ENCODE measurements at places on chromosomes 2 and 18. TPM values are rescaled to one million over a fixed set of nuclear protein-coding genes. Genes with fewer than 3 reads are reported as not detected.

Gene MSTN
- total RNA-seq, result not detected

Gene PDE11A
- not detected for total RNA-seq

Gene PXDN
- total RNA-seq, result 29.2 TPM

Gene IL18R1
- total RNA-seq, result 5.3 TPM

Gene FAP
- total RNA-seq, result 0.26 TPM

Gene BOK
- 19.5 TPM for total RNA-seq

Gene TMEM18
- total RNA-seq, result 19.5 TPM

Gene IL36A
- 6.3 TPM for total RNA-seq

Gene LAMA1
- total RNA-seq, result 1.8 TPM

Gene KLHL30
- 0.26 TPM for total RNA-seq

Gene SEPTIN10
- total RNA-seq, result 62.4 TPM

Gene SCG2
- 0.13 TPM for total RNA-seq

Gene MC4R
- total RNA-seq, result under 0.01 TPM

Gene ERFE
- total RNA-seq, result 4.2 TPM

Gene SULT1C4
- total RNA-seq, result not detected

Gene SNED1
- 0.38 TPM for total RNA-seq

Gene INO80B
- total RNA-seq, result 26.6 TPM

Gene LRP1B
- total RNA-seq, result under 0.01 TPM

Gene SYT4
- not detected for total RNA-seq

Gene ADAM23
- total RNA-seq, result 0.13 TPM

Gene FKBP1B
- total RNA-seq, result 16.5 TPM

Gene PRKRA
- total RNA-seq, result 42.6 TPM

Gene FZD7
- total RNA-seq, result 1.8 TPM

Gene PARD3B
- total RNA-seq, result 1.6 TPM

Gene RPS27A
- total RNA-seq, result 1,648 TPM

Gene SCN2A
- under 0.01 TPM for total RNA-seq

Gene PAX3
- total RNA-seq, result not detected

Gene OR6B2
- total RNA-seq, result not detected

Gene KIF5C
- not detected for total RNA-seq

Gene DCC
- total RNA-seq, result not detected

Gene SMIM21
- total RNA-seq, result not detected

Gene ABCG5
- total RNA-seq, result not detected

Gene CTDSP1
- 26.5 TPM for total RNA-seq

Gene PMAIP1
- total RNA-seq, result 12.1 TPM

Gene TBC1D8
- 25.3 TPM for total RNA-seq

Gene GKN2
- total RNA-seq, result not detected

Gene FNDC4
- 8.1 TPM for total RNA-seq

Gene DSC2
- 49.0 TPM for total RNA-seq

Gene DLX1
- not detected for total RNA-seq

Gene SERPINB5
- 513 TPM for total RNA-seq

Gene C2orf49
- total RNA-seq, result 25.6 TPM

Gene SP5
- not detected for total RNA-seq

Gene UGT1A3
- total RNA-seq, result not detected

Gene ANO7
- 0.13 TPM for total RNA-seq

Gene PDCD1
- total RNA-seq, result not detected

Gene LINC00305
- total RNA-seq, result not detected

Gene CAPN14
- total RNA-seq, result 35.1 TPM

Gene KIF1A
- total RNA-seq, result not detected

Gene GAD1
- total RNA-seq, result 1.3 TPM

Gene CASP10
- 2.6 TPM for total RNA-seq

Gene SUCLG1
- total RNA-seq, result 27.9 TPM

Data from bronchial epithelial cell (primary cell).